ENCODE measurements at places on chromosomes 6 and 20.

GRCh38 chr6:90045535-90045934 lies 151.3 kb downstream of the GJA10 start:
- no peak for DNase-seq

DNA sequence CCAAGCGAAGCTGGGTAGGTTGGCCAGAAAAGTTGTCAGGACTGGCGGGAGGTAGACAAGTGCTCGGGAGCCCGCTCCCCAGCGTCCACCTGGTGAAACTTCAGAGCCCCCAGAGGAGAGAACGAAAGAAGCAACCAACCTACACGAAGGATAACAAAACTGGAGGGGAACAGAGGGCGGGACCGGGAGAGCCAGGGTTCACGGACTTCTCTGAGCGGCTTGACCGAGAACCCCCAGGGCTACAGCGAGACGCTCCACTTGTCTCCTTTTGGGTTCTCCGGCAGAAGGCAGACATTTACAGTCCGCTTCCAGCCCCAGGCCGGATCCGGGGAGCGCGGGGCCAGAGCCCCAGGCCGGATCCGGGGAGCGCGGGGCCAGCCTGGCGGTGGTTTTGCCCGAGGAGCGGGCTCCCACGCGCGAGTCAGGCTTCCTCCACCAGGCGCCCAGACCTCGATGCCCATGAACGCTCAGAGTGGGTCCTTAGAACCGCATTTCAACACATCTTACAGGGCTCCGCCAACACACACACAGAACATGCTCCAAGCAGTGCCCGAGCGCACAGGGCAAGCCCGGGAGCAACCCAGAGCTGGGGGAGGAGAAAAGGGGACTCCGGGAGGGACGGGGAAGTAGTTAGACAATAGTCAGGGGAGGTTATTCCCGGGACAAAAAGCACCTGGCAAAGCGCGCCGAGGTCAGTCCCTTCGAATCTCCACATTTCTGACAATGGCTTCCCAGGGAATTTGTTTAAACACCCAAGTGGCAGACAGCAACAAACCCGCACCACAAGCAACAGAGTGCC lies 1.1 kb downstream of the PTPRK start:
- DNase-seq = peak; percentile 49

GRCh38 chr6:144544266-144544830 lies 259.2 kb downstream of the UTRN start:
- DNase-seq = no peak

DNA sequence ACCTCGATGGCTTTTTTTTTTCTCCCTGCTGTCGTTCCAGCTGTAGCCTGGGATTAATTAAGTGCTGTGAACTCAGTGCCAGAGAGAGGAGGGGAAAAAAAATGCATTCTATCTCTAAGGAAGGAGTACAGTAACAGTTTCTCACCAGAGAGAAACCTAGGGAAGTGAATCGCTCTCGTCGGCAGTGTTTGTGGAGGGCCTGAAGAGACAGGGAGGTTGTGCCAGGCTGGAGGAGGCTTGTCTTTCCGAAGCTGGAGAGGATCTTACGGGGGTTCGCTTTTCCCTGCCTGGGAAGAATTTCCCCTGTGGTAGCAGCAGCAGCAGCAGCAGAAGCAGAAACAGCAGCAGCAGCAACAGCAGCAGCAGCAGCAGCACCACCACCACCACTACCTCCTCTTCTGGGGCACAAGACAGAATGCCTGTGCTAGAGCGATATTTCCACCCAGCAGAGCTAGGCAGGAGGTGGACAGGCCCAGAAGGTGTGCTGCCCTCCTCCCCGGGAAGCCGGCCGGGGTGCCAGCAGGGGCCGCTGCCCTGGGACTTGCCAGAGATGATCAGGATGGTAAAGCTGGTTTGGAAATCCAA lies 186.5 kb downstream of the PDE7B start:
- DNase-seq = no peak

GRCh38 chr20:52766645-52767435 lies 205.3 kb upstream of the TSHZ2 start:
- DNase-seq = no peak

DNA sequence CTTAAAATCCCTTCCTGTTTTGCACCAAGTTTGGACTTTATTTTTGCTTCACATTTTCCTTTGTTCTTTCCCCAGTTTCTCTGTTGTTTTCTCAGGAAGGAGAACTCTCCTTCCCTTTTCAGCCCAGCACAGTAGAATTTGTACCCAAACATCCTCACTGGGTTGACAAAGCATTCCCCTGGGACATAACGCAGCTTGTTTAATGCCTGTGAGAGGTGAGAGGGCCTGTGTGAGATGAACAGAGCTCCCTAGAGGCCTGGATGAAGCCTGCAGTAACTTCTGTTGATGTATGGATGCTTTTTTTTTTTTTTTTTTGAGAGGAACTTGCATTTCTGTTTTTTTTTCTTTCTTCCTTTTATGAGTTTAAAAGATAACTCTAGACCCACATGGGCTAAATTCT lies 104.9 kb upstream of the SLC22A23 start:
- no peak for DNase-seq

GRCh38 chr20:48808382-48809034 lies 19.3 kb downstream of the PREX1 start:
- no peak for DNase-seq

DNA sequence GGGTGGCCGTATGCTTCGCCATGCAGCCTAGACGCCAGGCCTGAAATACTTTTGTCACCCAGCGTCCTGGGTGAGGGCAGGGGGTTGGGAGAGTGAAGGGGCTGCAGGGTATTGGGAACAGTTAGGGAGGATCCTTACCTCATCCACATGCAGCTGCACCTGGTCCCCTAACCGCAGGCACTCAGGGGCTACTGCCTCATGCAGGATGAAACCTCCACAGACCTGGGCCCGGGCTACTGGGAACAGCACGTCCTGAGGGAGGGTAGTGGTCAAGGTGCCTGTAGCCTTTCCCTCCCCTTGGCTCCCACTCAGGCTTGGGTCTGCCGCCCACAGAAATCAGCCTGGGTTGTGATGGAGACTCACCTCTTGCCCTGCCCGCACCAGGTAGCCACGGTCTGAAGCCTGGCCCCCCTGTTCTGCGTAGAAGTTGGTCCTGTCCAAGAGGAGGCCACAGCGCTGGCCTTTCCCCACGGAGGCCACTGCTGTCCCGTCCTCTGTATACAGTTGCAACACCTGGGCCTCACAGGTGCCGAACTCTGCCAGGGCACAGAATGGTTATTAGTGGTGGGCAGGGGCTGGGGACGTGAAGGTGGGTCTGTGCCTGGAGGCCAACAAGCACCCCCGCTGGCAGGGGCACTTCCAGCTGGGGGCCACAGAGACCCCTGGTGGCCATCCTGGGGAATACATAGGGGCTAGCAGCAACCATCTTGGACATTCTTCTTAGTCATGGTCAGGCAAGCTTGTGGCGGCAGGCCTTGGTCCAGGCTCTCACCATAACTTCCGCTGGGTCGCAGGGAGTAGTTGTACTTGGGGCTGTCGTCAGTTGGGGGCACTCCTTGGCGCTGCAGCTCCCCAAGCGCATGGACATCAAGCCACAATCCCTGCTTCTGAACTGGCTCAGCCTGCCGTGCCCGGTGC lies 8.6 kb downstream of the AARS2 start:
- no peak for DNase-seq

GRCh38 chr6:158717341-158718330 lies 67.8 kb downstream of the SYTL3 start:
- no peak for DNase-seq
